ENCODE measurements at places on chromosomes 2 and 18. TPM values are rescaled to one million over a fixed set of nuclear protein-coding genes. Genes with fewer than 3 reads are reported as not detected.

- H3K4me3 ChIP-seq = no peak overlapping the region
- no peaks in the 10 kb centered on the region for H3K27me3 ChIP-seq
- no peak overlapping the region for H3K27ac ChIP-seq
Observed at GRCh38 chr2:109535217-109535946, 78.4 kb downstream of the SEPTIN10 start.

- no peak for DNase-seq
- peaks cover 25% of the 10 kb centered on the region for H3K4me1 ChIP-seq
- H3K27ac ChIP-seq = no peak overlapping the region
- H3K4me3 ChIP-seq = no peak overlapping the region
Observed at GRCh38 chr2:62660582-62661262, 44.8 kb upstream of the EHBP1 start.

DNA sequence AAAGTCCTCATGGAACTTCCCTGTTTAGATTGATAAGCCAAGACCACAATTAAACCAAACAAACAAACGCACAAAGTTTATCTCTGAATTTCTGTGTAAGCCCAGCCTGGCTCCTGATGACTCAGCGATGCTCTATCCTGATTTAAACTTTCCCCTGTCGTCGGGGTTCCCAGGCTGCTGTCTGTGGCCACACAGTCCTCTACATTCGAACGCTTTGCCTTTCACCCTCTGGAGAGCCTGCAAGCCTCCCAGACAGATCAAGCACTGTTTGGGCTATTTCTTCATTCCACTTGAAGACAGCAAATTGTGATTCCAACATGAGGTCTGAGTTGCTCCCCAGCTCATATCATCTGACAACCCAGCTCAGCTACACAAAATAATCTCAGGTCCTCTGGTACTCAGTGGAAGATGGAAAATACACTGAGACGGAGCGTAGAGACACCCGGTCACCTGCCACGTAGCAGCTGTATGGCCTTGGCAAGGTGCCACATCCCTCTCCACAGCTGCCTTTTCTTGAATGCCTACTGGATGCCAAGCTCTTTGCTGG lies 51.2 kb downstream of the CYRIA start:
- H3K27ac ChIP-seq = peak overlapping the region; percentile 84
- no peaks in the 10 kb centered on the region for H3K27me3 ChIP-seq
- no peaks in the 10 kb centered on the region for H3K36me3 ChIP-seq
- peaks cover 51% of the 10 kb centered on the region for H3K4me1 ChIP-seq
- H3K4me3 ChIP-seq = no peak overlapping the region

GRCh38 chr2:178477443-178478129 lies 814 bp downstream of the FKBP7 start:
- H3K4me3 ChIP-seq = peak overlapping the region; percentile 53
- no peaks in the 10 kb centered on the region for H3K36me3 ChIP-seq
- peaks cover 18% of the 10 kb centered on the region for H3K4me1 ChIP-seq
- H3K27ac ChIP-seq = peak overlapping the region; percentile 95
- no peaks in the 10 kb centered on the region for H3K27me3 ChIP-seq

DNA sequence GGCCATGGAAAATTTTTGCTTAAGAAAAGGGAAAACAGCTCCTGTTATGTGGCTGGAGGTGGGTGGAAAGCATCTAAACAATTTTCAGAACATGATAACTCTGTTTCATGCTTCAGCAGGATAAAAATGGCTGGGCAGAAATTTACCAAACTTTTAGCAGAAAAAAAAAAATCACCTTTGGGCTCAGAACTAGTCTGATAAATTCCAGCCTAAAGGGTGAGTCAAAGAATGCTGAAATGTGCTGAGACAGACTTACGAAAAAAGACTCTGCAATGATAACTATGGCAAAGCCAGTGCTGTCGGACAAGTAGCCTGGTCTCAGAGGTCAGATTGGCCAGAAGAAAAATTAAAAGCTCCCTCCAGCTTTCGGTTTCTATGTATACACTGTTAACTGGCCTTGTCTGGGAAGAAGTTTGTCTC lies 123.6 kb downstream of the LRATD1 start:
- no peak for DNase-seq
- H3K27me3 ChIP-seq = no peaks in the 10 kb centered on the region
- no peaks in the 10 kb centered on the region for H3K4me1 ChIP-seq
- H3K4me3 ChIP-seq = no peak overlapping the region
- no peaks in the 10 kb centered on the region for H3K36me3 ChIP-seq

Gene ZEB2
- total RNA-seq = 48.0 TPM

- DNase-seq = no peak
- H3K36me3 ChIP-seq = no peaks in the 10 kb centered on the region
- H3K27ac ChIP-seq = no peak overlapping the region
- no peaks in the 10 kb centered on the region for H3K4me1 ChIP-seq
- no peaks in the 10 kb centered on the region for H3K27me3 ChIP-seq
- H3K4me3 ChIP-seq = no peak overlapping the region
Observed at GRCh38 chr2:167332358-167332757, 444.1 kb downstream of the XIRP2 start.

Measured in thyroid gland (tissue), 4 donors.